ENCODE measurements at places on chromosomes 1 and 21.

- no peak for DNase-seq
Observed at GRCh38 chr1:47178020-47178419, 11.8 kb downstream of the PDZK1IP1 start.

DNA sequence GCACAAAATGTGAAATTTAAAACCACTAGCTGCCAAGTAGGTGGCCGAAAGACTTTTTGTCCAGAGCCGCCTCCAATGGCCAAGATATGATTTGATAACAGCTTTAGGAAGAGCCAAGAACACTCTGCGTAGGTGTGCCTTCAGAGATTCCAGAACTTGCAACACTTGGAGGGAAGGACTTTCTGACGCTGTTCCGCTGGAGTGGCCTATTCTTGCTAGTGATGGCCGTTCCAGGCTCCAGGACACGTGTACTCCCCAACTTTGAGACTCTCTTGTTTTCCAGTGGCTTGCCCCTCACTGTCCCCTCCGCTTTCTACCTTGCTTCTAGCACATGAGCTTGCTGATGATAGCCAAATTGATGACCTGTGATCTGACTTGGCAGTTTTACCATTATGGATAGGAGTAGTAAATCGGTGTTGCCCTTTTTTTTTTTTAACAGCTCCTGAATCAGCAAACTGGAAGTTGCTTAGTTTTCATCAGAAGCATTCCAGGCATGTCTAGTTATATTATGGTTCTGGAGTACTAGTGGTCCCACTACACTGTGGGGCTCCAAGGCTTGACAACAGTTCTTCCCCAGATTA, 1.0 kb downstream of the PRDX6 start:
- DNase-seq, result no peak

- no peak for DNase-seq
Observed at GRCh38 chr1:64080941-64081562, 122.4 kb upstream of the UBE2U start.

DNA sequence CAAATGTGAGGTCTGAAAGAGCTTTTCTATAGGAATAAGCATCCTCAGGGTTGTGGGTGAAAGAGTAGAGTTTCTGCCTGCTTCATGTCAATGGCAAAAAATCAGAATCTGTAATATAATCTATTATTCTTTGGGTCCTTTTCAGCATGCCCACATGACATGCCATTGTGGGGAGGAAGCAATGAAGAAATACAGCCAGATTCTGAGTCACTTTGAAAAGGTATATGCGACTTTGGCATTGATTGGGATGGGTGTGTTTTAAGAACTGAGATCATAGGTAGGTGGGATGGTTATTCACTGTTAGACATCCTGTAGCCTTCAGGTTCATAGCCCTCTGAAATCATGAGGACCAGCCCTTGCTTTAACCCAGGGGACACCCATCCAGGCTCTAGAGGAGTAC, 1.8 kb downstream of the IL20 start:
- DNase-seq, result no peak

- no peak for DNase-seq
Observed at GRCh38 chr1:209383422-209383821, 200.1 kb upstream of the CAMK1G start.

GRCh38 chr1:18557621-18558465, 72.8 kb upstream of the PAX7 start:
- DNase-seq, result no peak

GRCh38 chr1:231970684-231971083, 344.1 kb downstream of the DISC1 start:
- no peak for DNase-seq

DNA sequence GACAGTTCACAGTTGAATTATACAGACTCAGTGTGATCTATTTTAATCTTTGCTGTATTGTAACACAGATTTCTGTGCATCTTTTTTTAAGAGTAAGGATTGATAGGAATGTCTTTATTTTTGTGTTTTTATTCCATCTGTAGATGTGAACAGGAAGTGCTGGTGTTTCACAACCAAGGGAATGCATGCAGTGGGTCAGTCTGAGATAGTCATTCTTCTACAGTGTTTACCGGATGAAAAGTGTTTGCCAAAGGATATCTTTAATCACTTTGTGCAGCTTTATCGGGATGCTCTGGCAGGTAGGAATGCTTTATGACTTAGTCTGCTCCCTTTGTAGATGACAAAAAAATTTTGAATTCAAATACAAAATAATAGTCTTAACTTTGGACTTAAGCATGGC, 84.5 kb downstream of the CC2D1B start:
- DNase-seq, result no peak

DNA sequence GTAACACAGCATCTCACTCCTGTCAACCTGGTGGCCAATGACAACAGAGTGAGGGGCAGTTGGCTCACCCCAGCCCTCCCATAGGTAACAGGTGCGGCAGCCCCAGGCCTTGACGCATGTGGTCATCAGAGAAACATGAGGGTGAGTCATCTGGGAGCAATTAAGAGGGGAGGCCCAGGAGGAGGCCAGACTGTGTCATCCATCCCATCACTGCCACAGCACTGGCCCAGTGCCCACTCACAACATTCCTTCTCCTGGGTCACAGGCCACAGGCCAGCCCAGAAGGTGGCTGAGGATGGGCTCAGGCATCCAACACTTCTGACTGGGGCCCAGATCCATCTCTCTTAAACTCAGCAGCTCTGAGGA, 17.1 kb downstream of the TEX35 start:
- no peak for DNase-seq

- DNase-seq, result no peak
Observed at GRCh38 chr21:40555021-40555528, 291.9 kb downstream of the DSCAM start.

- no peak for DNase-seq
Observed at GRCh38 chr21:39103689-39104088, 79.6 kb downstream of the PSMG1 start.

DNA sequence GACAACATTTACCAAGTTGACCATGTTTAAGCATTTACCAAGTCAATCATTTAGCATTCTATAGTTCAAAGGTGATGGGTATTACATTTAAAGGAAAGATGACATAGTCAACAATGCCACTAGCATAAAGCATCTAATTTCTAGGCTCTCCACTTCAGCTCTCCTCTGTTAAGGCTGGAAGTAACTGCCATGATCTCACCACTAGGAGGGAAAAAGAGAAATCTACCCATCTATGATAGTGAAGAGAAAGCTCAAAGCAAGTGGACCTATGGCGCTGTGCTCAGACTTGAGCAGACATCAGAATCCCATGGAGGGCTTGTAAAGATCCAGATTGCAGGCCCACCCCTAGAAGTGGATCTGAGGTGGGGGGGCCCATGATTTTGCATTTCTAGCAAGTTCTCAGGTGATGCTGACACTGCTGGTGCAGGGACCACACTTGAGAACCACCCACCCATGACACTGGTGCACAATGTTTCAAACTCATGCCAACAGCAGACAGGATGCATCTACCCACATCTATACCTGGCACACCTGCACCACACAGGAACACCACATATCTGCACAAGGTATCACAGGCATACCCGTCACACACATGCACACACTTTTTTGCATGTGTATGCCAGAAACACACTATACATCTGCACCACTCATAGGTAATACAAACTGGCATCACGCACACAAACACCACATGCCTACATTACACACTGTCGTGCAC, 392.9 kb upstream of the RUNX1 start:
- DNase-seq, result no peak

DNA sequence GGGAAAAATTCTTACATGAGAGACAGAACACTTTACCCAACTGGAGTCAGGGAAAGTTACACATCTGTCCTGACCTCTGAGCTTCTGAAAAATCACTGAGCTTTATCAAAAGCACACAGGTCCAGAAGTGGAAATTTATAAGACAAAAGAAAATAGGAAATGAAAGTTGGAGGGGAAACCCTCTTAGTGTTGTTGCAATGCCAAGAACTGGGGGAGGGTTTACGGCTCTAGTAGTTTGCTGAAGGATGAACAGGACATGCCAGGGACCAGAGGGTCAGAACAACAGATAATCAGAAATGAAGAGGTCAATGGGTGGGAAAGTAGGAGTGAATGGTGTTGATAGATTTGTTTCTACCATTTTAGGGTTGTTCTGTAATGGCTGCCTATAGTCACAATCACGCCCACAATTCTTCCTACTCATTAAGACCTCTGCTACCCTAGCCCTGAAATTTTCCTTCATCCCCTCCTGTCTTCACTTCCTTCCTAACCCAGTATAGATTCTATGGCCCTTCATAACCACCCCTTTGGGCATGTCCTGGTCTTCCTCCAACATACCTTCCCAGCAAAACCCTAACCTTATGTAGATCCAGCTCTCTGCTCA, 30.3 kb upstream of the FMOD start:
- DNase-seq, result peak; percentile 82

GRCh38 chr1:101960142-101960541, 36.6 kb downstream of the OLFM3 start:
- DNase-seq, result no peak

DNA sequence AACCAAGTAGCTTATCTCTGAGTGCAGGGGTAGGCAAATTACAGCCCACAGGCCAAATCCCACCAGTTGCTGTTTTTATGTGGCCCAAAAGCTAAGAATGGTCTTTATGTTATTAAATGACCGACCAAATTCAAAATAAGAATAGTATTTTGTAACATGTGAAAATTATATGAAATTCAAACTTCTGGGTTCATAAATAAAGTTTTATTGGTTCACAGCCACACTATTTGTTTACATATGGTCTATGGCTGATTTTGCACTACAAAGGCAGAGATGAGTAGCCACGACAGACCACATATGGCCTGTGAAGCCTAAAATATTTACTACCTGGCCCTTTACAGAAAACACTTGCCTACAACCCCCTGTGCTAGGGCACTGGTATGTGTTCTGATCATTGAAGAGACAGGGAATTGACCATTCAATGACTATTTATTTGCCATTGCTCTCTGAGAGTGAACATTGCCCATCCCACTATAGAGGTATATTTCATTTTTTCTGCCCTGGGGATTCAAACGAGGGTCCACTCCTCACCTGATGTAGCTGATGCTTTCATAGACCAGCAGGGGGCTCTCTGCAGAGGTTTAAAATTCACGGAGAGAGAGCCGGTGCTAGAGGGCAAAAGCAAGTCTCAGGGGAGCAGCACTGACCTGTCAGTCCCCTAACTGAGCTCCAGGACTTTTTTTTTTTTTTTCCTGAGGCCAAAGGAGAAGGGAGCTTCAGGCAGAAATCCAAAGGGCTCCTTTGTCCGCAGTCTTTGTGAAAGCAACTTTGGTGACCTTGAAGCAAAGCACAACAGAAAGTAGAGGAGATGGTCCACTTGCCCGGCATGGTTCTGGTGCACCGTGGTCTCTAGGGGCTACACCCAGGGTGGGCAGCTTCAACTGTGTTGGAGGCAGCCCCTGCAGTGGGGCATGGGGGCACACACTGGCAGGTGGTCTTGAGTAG, 7.3 kb upstream of the GNL2 start:
- DNase-seq, result peak; percentile 66

DNA sequence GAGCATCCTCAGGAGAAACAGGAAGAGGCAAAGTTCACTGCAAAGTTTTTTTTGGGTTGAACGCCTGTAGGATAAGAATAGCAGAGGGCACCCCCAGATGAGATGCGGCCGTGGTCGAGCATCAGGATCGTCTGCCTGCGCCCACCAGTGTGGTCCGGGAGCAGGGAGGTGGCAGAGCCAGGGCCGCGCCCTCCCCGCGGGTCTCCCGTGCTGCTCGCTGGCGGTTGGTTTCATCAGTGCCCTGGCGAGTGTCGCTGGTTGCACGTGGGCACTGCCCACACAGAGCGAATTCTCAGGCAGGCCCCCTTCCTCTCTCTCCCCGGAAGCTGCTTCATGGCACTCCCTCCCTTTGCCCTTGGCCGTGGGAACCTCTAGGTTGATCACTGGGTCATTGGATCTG, 120.0 kb downstream of the PCBP3 start:
- no peak for DNase-seq

DNA sequence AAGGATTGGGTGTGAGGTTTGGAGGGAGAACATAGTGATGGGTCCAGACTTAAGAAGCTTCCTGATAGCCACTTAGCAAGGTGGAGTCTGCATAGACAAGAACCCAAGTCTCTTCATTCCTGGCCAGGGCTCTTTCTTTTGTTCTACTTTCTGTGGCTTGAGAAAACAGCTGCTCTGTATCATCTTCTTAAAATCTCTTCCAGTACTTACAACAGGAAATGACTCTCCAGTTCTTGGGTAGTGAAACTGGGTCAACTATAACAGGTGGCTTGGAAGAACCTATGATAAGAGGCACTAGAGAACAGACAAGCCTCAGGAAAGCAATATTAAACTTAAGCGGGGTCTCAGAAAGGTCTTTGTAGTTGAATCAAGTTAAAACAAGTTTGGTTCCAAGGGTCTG, 148.1 kb upstream of the USP24 start:
- no peak for DNase-seq

GRCh38 chr21:26055010-26055409, 115.6 kb downstream of the APP start:
- no peak for DNase-seq

DNA sequence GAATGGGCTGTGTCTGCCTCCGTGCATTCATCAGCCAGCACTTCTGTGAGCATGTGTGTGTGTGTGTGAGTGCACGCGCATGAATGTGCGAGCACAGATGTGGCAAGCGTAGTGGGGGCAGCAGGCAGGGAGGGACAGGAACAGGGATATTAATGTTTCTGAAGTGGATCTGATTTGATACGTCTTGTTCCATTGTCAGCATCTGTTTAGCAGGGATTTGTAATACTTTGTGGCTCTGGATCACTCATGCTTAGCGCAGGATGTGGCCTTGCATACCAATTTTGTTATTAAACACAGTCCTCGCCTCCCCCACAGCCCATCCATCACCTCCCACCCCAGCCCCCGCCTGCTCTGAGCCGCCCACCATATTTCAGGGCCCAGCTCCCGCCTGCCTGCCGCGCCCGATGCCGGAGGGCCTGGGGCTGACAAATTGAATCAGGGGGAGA, 52.4 kb downstream of the TMEM53 start:
- DNase-seq, result no peak

- DNase-seq, result no peak
Observed at GRCh38 chr1:109754738-109755137, 9.0 kb downstream of the EPS8L3 start.

GRCh38 chr1:98921817-98922216, 82.8 kb downstream of the PLPPR5 start:
- no peak for DNase-seq

GRCh38 chr1:10943991-10944730, 68.3 kb upstream of the TARDBP start:
- no peak for DNase-seq
